ENCODE measurements at places on chromosomes 7 and 10.

DNA sequence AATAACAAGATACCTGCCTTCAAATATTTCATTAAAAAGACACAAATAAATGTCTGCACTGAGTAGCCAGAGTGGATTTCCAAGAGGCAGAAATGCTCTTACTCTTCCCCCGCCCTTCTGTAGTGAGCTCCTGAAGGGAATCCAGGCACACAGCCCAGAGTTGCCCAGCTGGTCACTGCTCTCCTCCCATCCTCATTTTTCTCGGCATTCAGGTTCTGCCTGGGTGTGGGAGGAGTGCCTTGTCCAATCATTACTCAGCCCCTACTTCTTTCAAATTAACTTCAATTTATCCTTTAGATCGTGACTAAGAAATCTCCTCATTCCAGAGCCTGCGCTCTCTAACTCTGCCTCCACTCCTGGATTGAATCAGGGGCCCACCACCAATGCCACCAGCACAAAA lies 12.2 kb downstream of the CCDC6 start:
- no peak for DNase-seq

GRCh38 chr10:65534771-65535170 lies 1391.1 kb upstream of the LRRTM3 start:
- DNase-seq: no peak

- DNase-seq: no peak
These were observed 215.3 kb upstream of the RHOBTB1 start for GRCh38 chr10:61159253-61159652.

GRCh38 chr10:25508112-25508815 lies 333.5 kb downstream of the GPR158 start:
- no peak for DNase-seq

DNA sequence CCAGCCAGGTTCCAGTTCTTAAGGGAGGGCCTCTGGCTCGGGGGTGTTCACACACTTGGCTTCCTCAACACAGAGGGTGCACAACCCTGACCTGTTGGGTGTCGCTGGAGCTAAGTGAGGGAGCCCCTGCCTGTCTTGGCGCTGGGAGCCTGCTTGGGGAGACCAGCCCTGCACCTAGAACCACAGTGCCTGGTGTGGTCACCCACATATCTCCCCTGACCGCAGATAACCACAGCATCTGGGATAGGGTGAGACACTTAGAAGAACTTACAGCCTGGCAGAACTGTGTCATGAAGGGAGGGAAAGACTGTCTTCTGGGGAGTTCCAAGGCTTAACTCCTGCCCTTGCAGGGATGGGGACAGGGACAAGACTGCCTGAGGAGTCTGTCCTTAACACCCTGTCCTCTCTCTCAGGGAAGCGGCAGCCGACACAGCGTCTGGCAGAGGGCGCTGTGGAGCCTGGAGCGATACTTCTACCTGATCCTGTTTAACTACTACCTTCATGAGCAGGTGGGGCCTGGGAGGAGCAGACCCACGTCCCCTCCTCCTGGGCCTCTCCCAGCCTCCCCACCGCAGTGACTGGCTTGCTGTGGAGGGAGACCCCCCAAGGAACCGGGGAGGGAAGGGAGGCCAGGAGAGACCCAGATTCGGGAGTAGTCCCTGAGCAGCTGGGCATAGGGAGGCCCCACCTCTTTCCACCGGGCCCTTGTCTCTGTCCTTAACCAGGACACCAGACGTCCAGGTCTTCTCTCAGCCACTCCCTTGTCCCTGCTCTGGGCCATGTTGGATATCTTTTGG lies 59.0 kb downstream of the PALD1 start:
- no peak for DNase-seq

GRCh38 chr7:108723381-108723814 lies 153.7 kb downstream of the DNAJB9 start:
- no peak for DNase-seq

- no peak for DNase-seq
These were observed 28.6 kb downstream of the VCL start for GRCh38 chr10:74026428-74027015.

- DNase-seq: no peak
These were observed 177.4 kb upstream of the PRR15 start for GRCh38 chr7:29386196-29386765.

GRCh38 chr7:16926283-16926682 lies 44.5 kb upstream of the AGR3 start:
- DNase-seq: no peak

DNA sequence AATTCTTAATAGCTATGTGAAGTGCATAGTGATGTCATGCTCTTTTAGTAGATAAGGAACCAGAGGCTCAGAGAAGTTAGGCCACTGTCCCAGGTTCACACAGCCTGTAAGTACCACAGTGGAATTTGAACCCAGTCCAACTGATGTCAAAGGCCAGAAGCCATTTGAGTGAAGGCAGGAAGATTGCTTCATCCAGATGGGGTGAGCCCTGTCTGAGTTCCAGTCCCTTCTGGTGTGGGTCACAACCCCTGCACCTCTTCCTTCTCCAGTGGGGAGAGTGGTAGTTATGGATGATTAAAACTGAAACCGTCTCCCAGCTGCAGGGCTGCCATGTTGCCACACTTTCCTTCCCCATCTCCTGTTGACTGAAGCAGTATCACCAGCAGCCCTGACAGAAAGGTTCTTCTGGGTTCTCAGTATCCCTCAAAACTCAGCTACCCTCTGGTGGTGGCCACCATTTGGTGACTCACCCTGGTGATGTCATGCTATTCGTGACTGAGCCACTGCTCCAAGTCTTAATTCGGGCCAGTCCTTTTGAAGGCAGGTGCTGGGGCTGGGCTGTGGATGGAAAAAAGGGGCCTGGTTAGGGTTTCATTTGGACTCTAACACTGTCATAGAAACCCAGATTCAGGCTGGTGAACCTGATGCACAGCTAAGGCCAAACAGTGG lies 1.5 kb upstream of the C10orf95 start:
- DNase-seq: no peak

GRCh38 chr7:67771846-67772605 lies 775.4 kb downstream of the TYW1 start:
- no peak for DNase-seq

GRCh38 chr7:142451817-142452216 lies 194.0 kb upstream of the PRSS58 start:
- no peak for DNase-seq

DNA sequence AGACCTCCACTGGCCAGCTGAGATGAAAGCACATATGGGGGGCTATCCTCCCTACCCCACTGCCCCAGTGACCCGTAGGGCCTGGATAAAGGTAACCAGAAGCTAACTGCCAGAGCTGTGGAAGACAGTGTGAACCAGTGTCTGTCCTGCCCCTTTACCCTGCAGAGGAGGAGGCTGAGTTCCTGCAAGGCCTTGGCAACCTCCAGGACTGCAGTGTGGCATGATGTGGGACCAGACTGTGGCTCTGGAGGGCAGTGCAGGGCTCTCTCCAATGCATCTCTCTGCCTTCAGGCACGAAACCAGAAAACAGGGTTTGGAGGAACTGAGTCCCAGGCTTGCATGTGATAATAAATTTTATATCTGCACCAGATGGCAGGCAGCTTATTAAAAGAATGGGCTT lies 93.1 kb downstream of the EPC1 start:
- no peak for DNase-seq

- no peak for DNase-seq
These were observed 92.8 kb downstream of the TMEM130 start for GRCh38 chr7:98777051-98777450.

GRCh38 chr7:13821152-13821787 lies 168.2 kb downstream of the ETV1 start:
- DNase-seq: no peak

DNA sequence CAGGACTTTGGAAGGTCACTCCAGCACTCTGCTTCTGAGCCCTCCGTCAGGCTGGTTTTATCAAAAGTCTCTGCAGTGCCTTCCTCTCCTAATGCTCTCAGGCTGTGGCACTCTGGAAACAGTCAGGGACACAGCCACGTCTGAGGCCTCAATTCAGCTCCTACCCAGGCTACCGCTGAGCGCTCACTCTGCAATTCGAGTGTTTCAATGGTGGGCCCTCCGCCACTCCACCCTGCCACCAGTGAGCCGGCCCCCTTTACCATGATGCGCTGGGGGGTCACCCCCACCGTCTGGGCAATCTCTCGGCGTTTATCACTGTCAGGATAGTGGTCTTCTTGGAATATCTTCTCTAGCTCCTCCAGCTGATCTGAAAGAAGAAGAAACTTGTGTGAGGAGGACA lies 3.5 kb downstream of the NOBOX start:
- no peak for DNase-seq

GRCh38 chr10:84256510-84257342 lies 11.9 kb downstream of the RGR start:
- no peak for DNase-seq

- no peak for DNase-seq
These were observed 154.7 kb downstream of the NEURL1 start for GRCh38 chr10:103648251-103648635.

All from activated T-helper 1 cell treated with anti-CD3 and anti-CD28 coated beads, Interleukin-2, amount 50 U/mL, for 16 hours (primary cell).